Hindlimb muscle (tissue), 1 donor: ENCODE measurements at places on chromosomes 4 and X. TPM values are rescaled to one million over a fixed set of nuclear protein-coding genes. Genes with fewer than 3 reads are reported as not detected.

PRR32 gene
- polyA plus RNA-seq, result 106 TPM

GPR34 gene
- 11.3 TPM for polyA plus RNA-seq

P2RY8 gene
- polyA plus RNA-seq, result 1.9 TPM

TRAM1L1 gene
- polyA plus RNA-seq, result 3.5 TPM

TLR2 gene
- 4.6 TPM for polyA plus RNA-seq

MTNR1A gene
- polyA plus RNA-seq, result not detected

DMP1 gene
- polyA plus RNA-seq, result not detected

MAMLD1 gene
- polyA plus RNA-seq, result 21.1 TPM
